Fibroblast of upper back skin (primary cell): ENCODE measurements at places on chromosomes 1 and 21.
A peak's percentile ranks its signal among the peaks of the same experiment; 100 is the strongest.

- DNase-seq: peak; percentile 32
Observed at GRCh38 chr1:6386371-6386949, 7.1 kb downstream of the ACOT7 start.

DNA sequence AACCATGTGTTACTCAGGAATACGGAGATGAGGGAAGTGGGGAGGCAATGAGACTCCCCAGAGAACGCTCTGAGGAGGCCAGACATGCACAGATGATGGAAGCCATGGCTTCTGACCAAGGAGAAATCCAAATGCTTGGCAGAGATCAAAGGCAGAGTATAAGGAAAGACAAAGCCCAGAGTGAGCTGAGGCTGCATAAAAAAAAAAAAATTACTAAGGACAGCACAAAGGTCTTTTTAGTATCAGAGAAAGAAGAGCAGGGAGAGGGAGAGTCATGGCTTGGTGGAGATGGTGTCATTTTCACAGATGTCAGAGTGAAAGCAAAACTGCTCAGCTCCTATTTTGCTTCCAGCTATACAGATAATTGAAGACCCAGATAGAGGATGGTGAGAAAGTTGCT is 8.1 kb upstream of the NCF2 start:
- peak; percentile 70 for DNase-seq

GRCh38 chr21:33648555-33648954 is 6.3 kb downstream of the ITSN1 start:
- DNase-seq: no peak

- no peak for DNase-seq
Observed at GRCh38 chr1:14777516-14778506, 179.3 kb downstream of the KAZN start.

DNA sequence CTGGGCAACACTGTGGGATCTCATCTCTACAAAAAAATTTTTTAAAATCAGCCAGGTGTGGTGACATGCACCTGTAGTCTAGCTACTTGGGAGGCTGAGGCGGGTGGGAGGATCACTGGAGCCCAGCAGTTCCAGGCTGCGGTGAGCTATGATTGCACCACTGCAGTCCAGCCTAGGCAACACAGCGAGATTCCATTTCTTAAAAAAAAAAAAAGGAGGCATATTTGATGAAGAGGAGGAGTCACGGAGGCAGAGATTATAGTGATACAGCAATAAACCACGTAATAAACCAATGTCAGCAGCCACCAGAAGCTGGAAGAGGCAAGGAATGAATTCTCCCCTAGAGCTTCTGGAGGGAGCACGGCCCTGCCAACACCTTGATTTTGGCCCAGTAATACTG is 4.0 kb downstream of the LIX1L start:
- no peak for DNase-seq

DNA sequence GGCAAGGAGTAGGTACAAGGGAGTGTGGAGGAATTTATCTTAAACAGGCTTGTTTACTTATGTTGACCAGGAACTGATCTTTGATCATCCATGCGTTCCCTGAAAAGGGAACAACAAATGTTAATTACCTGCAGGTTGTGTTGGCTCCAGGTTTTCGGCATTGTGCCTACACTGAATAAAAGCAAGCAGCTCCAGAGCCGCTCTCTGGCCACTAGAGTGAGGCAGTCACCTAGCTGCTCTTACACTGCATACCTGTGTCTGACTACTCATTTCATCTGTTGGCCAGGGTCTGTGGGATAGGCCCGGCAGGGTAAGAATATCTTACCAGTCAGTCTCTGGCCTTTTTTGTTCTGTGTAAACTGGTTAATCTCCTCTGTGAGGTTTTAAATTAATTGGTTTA is 183.6 kb downstream of the HFM1 start:
- no peak for DNase-seq

GRCh38 chr1:108892356-108893140 is 15.8 kb downstream of the GPSM2 start:
- DNase-seq: no peak

- DNase-seq: peak; percentile 26
Observed at GRCh38 chr1:97350241-97350640, 570.6 kb downstream of the DPYD start.

DNA sequence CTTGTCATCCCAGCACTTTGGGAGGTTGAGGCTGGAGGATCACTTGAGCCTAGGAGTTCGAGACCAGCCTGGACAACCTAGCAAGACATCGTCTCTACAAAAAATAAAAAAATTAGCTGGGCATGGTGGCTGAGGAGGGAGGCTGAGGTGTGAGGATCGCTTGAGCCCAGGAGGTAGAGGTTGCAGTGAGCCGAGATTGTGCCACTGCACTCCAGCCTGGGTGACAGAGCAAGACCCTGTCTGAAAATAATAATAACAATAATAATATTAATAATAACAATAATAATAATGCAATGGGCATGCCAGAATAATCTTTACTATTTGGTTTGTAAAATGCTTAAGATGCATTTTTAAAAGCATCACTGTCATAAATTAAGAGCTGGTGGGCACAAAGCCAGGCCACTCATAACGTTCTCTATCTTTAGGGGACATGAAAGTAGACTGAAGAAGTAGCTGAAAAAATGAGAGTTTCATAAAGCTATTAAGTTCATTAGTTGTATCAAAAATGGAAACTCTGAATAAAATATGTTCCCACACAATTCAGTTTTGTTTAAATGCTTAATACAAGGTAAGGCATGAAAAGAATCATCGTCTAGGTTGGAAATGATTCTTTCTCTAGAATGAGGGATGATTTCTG is 51.6 kb upstream of the ITPKB start:
- DNase-seq: no peak

DNA sequence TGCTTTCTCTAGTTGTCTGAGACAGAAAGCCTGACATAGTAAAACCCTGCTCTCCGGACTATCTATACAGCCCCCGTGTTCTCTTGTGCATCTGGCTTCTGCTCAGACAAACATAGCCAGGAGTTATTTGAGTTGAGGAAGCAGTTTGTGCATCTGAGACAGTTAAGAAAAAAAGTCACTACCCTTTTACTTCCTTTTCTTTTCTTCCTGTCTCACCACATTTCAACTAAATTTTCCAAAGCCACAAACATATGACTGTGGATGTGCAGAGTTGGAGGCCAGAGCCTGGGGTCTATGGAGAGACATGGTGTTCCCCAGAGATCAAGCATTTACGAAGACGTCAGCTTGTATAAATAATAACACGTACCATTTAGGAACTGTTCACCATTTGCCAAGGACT is 158.5 kb upstream of the FGGY start:
- DNase-seq: no peak

DNA sequence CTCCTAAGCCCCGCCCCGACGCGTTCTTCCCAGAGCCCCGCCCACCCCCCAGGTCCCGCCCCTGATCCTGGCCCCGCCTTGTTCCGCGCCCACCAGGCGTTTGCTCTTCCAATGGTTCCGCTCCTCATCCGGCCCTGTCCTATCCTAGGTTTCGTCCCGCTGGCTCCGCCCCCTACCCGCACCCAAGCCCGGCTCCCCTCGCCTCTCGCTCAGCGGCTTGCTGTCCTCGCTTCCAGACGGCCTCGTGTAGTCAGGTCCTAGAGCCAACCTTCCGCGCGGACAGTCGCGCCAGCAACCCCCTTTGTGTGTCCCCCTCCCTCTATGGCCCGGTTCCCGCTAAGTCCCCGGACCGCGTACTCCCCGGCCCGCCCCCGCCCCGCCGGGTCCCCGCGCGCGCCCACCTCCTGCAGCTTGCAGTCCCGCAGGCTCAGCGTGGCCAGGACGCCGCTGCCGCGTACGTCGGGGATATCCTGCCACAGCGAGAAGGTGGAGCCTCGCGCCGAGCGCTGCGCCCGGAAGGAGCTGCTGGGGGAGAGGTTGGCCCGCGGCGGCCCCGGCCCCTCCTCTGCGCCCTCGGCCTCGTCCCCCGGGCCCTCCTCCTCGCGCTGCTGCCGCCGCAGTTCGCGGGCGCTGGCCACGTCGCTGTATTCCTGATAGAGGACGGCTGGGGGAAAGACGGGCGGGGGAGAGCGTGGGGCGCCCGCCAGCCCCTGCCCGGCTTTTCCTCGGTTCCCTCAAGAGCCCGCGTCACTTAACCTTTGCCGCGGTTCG is 5.7 kb downstream of the ARHGEF19 start:
- DNase-seq: peak; percentile 99

GRCh38 chr1:218401441-218401997 is 56.4 kb downstream of the TGFB2 start:
- no peak for DNase-seq

DNA sequence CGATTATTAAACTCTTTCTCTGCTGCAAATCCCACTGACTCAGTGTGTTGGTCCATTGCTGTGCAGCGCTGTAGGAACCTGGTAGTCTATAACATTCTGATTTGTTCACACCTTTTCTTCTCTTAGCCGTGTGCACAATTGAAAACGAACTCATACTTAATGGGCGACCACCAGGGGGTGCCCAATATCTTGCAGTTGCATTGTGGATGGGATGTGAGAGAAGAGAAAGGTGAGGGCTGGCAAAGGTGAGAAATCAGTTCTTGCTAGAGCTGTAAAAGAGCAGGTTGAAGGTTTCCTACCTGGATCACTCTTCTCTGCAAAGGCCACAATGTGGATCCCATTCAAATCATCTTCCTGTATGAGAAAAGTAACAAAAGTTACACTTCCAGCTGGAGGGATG is 51.0 kb downstream of the CASQ2 start:
- DNase-seq: peak; percentile 34

GRCh38 chr1:198751741-198752140 is 112.9 kb downstream of the PTPRC start:
- DNase-seq: no peak

- no peak for DNase-seq
Observed at GRCh38 chr1:208724079-208724478, 479.9 kb upstream of the PLXNA2 start.

DNA sequence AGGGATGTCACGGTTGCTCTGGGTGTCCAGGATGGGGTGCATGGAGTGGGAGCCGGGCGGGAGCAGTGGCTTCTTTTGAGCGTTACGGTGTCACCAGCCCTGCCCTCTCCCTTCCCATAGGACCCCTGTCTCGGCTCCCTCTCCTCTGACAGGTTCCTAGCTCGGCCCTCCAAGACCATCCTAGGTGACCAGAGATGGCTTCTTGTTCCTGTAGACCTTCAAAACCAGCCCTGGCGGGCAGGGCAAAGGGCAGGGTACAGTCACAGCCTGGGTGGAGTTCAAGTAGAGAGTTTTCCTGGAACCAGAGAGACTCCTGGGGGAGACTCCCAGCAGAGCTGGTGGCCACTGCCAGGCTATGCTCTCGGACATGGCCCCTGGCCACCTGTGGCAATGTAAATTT is 345.6 kb upstream of the AJAP1 start:
- no peak for DNase-seq

GRCh38 chr1:53502641-53503432 is 43.6 kb downstream of the DMRTB1 start:
- DNase-seq: peak; percentile 50

GRCh38 chr1:211735208-211736170 is 60.1 kb upstream of the NEK2 start:
- peak; percentile 78 for DNase-seq

DNA sequence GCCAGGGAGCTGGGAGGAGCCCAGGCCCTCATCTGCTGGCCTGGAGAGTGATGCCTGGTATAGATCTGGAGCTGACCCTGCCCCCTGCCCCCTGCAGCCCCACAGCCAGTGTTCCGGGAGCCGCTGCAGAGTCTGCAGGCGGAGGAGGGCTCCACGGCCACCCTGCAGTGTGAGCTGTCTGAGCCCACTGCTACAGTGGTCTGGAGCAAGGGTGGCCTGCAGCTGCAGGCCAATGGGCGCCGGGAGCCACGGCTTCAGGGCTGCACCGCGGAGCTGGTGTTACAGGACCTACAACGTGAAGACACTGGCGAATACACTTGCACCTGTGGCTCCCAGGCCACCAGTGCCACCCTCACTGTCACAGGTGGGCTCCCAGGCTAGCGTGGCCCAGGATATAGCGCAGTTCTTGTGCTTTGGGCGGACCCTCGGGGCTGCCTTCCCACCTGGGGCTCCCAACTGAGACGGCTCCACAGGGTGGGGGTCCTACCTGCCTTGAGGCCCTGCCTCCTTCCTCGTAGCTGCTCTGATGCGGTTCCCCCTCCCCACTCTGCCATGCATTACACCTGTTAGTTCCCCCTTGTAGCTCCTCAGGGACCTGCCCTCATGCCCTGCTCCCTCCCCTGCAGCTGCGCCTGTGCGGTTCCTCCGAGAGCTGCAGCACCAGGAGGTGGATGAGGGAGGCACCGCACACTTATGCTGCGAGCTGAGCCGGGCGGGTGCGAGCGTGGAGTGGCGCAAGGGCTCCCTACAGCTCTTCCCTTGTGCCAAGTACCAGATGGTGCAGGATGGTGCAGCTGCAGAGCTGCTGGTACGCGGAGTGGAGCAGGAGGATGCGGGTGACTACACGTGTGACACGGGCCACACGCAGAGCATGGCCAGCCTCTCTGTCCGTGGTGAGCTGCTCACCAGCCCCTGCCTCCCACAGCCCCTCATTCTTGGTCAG is 98.7 kb downstream of the OBSCN start:
- DNase-seq: no peak

- DNase-seq: peak; percentile 35
Observed at GRCh38 chr1:75855010-75855409, 58.3 kb downstream of the MSH4 start.
